Mesothelial cell of epicardium (in vitro differentiated cells): ENCODE measurements at places on chromosomes 7 and 10. TPM values are rescaled to one million over a fixed set of nuclear protein-coding genes. Genes with fewer than 3 reads are reported as not detected.

GRCh38 chr7:9192969-9193368, 759.6 kb downstream of the NXPH1 start:
- DNase-seq, result no peak

- no peak for DNase-seq
Observed at GRCh38 chr10:123571978-123572377, 94.2 kb upstream of the GPR26 start.

GRCh38 chr7:149261316-149261828, 624 bp upstream of the ZNF783 start:
- DNase-seq, result no peak

GRCh38 chr10:125114761-125115391, 45.5 kb downstream of the CTBP2 start:
- DNase-seq, result no peak

DNA sequence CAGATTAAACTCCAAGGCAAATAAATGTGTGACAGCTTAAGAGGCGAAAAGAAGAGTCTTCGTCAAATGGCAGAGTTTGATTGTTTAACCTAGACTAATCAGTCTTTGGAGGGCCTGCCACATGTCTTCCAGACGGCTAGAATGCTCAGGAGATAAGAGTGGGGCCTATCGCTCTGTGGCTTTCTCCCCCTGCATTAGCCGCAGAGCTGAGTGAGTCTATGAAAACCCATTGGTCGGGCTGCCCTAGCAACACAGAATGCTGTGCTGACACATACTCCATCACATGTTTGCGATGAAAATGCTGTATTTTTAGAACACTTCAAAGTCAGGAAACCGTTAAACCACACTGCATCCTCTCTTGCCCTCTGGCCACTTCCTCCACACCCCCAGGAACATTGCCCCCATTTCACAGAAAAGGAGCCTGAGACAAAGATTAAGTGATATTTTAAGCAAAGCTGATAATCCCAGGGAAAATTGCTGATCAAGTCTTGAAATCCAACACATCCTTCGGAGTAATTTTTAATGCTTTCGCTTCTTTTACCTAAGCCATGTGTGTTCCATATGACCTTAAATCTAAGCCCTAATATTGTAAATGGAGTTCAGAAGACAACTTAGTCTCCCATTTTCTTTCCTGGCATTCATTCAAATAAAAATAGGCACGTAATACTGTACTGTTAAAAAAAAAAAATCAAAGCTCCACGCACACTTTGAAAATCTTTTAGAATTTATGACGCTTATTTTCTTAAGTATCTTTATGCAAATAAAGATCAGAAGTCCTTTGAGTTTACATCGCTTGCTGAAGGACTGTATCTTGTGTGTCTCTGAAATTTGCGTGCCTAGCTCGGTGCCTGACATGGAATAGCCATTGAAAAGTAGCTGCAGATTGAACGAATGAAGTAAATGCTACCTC, 161.2 kb downstream of the CELF2 start:
- DNase-seq, result no peak

DNA sequence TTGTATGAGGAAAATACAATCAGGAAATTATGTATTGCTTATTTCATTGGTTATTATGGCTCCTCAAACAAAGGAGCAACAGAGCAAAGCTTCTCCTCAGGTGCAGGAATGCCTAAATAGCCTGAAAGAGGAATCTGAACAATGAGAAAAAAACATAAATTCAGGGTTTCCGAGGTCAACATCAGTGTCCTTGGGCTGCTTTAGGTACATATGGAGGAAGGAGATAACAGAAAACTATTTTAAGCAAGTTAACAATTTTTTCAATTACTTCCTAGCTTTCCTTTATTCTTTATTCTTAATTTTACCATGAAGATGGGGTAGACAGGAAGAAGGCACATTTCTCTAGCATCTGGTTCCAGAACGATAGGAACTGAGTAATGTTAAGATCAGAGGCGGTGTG, 14.0 kb downstream of the SLC16A9 start:
- DNase-seq, result no peak

- DNase-seq, result no peak
Observed at GRCh38 chr7:135905858-135906257, 71.3 kb downstream of the MTPN start.

DNA sequence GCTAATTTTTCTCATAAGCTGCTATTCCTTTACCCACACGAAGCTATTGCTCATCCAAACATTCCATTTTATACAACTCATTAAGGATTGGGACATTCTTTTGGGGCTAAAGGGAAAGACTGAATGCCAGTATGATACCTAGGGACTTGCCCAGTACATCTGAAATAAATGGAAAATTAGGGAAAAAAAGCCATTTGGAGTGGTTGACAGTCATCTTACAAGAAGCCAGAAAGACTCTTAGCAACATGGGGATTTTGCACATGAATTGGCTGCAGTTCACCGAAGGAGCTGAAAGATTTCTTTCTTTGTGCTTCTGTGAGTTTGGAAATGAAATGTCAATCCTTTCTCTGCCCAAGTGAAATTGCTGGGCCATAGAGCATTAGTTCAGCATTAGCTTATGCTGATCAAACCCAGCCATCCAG, 43.3 kb upstream of the MTURN start:
- DNase-seq, result no peak

GRCh38 chr10:132023092-132023811, 41.5 kb upstream of the BNIP3 start:
- DNase-seq, result peak; percentile 86

DNA sequence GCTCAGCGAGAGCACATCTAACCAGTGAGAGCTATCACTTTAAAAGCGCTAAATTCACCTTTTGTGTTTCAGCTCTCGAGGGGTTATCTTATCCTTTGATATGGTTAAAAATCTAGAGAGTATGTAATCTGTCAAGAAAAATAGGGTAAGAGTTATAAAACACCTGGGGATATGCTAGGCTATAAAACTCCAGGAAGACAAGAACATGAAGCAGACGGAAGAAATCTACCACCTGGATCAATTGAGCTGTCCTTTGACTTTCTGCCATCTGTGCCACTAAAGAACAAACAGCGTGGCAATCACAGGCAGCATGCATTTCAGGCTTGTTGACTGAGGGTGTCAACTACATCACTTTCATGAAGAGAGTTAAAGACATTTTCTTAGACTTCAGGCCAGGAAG, 83.1 kb downstream of the ZNF248 start:
- DNase-seq, result no peak

DNA sequence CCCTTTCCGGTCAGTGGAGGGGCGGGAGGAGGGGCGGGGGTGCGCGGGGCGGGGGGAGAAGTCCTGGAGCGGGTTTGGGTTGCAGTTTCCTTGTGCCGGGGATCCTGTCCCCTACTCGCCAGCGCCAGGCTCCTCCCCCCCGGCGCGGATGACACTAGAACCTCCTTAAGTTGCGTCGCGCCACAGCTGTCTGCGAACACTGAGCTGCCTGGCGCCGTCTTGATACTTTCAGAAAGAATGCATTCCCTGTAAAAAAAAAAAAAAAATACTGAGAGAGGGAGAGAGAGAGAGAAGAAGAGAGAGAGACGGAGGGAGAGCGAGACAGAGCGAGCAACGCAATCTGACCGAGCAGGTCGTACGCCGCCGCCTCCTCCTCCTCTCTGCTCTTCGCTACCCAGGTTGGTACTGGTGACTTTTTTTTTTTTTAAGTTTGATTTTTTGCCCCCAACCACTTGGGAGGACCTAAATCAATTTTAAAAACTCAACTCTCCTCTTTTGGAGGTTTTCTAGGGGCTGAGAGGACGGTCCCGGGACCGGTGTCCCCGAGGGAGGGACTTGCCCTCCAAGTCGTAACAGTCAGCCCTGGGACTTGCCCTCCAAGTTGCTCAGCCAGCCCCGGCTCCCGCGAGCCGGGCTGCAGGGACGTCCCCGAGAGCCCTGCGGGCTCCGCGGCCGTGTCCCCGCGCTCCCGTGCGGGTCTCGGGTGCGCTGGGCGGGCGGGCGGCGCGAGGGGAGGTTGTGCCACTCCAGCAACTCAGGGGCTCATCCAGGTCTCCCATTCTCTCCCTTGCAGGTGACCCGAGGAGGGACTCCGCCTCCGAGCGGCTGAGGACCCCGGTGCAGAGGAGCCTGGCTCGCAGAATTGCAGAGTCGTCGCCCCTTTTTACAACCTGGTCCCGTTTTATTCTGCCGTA, at the start of gene GATA3:
Gene GATA3, plus strand, starts transcription at position 195 of the 914 bp plus-strand sequence. CDS start 968 bp downstream, outside the sequence.
- DNase-seq, result peak; percentile 81

GRCh38 chr10:26739071-26739631, 41.6 kb downstream of the PDSS1 start:
- no peak for DNase-seq

DNA sequence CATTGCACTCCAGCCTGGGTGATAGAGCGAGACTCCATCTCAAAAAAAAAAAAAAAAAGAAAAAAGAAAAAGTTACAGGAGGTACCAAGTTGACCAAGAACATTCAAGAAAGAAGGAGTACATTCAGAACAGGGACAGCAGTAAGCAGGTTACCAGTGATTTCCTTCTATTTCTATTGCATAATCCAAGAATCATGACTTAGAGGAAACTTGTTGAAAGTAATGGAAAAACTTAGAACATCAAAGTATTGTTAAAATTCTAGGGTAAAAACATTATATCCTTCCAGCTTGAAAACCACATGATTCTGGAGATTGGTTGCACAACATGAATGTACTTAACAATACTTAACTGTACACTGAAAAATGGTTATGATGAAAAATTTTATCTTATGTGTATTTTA, 25.2 kb downstream of the RAPGEF5 start:
- no peak for DNase-seq

DNA sequence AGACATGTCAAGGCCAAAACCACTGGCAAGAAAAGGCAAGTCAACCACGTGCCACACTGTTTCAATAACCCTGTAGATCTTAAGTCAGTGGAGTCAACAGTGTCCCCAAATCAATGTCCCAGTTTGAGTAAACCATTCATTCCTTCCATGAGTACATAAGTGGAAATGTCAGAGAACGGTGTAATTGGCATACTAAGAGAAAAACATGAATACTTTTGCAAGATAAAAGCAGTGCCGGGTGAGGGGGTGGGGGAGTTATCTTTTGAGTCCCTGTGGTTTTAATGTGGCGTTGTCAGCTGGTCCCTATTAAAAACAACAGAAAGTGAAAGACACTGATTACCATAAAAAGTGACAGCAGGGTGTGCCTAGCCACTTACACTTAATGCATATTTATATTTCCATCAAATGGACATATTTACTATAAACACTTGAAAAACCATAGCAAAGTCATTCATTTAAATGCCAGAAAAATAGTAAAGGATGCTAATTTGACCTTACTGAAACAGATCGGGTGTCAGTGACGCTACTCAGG, 37.8 kb downstream of the RSU1 start:
- DNase-seq, result no peak

DNA sequence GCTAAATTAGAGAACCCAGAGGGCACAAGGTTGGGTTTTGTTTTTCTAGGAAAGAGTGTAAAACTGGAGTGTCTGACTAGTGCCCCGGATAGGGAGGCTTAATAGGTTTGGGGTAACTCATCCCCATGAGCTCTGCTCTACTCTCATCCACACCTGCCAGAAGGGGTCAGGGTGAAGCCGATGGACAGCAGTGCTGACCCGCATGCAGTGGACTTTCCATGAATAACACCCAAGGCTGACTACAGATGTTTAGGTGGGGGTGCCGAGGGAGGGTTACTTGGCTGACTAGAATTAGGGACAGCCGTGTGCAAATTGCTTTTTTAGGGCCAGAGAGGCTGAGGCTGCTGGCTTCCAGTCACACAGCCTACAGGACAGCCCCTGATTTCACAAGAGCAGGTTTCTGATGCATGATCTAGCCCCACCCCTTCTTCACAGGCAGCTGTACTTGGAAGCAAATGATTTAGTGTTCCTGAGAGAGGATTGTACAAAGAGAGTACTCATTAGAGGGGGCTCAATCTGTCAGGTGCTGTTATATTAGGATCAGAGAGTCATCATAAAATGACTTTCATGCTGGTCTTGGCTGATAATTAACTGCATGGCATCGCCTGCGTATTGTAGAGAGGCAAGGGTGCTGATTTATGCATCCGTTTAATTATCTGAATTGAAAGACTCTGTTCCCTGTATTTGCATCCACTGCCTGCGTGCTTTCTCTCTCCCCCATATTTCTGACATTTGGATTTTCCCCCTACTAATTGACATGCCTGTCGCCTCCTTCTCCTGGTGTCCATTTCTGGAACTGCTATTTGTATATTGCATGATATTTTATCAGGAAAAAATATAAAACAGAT, 9.5 kb downstream of the INHBA start:
- no peak for DNase-seq

DNA sequence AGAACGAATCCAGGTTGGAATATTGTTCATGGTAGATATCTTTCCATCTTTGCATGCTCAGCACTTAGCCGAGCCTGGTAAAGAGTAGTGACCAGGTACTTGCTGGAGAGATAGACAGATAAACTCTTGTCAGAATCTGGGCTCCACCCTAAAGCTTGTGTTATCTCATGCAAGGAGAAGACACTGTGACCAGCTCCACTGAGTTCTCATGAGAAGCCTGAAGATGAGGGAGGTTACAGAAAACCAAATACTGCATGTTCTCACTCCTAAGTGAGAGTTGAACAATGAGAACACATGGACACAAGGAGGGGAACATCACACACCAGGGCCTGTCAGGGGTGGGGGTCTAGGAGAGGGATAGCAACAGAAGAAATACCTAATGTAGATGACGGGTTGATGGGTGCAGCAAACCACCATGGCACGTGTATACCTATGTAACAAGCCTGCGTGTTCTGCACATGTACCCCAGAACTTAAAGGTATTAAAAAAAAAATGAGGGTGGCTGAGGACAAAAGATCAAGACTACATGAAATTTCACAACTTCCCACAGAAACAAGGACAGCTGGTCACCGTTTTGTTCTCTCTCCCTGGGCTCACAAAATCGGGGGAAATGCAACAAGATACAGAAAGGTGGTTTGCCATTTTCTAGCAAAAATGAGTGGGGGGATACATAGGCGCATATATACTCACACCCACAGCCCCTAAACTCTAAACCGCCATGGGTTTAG, 17.4 kb downstream of the DLG5 start:
- DNase-seq, result no peak

GRCh38 chr7:151008143-151008510, 16.2 kb downstream of the ATG9B start:
- DNase-seq, result no peak

DNA sequence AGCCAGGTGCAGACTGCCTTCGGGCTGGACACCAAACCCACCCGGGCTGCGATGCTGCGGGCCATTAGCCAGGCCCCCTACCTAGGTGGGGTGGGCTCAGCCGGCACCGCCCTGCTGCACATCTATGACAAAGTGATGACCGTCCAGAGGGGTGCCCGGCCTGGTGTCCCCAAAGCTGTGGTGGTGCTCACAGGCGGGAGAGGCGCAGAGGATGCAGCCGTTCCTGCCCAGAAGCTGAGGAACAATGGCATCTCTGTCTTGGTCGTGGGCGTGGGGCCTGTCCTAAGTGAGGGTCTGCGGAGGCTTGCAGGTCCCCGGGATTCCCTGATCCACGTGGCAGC, 50.0 kb downstream of the VWA2 start:
- DNase-seq, result no peak

- DNase-seq, result no peak
Observed at GRCh38 chr7:99898836-99899235, 20.5 kb downstream of the TRIM4 start.

Gene XRCC2
- 6.7 to 7.3 TPM (median 7.0 TPM) in 3 replicates for total RNA-seq

Gene PILRA
- total RNA-seq, result 6.1 to 7.3 TPM (median 6.7 TPM) in 3 replicates

Gene KAZALD1
- total RNA-seq, result 15.9 to 17.5 TPM (median 16.8 TPM) in 3 replicates

Gene LIPN
- not detected in 3 replicates for total RNA-seq

Gene MAGI2
- total RNA-seq, result 36.9 to 38.4 TPM (median 37.8 TPM) in 3 replicates

Gene FZD1
- 15.3 to 15.4 TPM (median 15.3 TPM) in 3 replicates for total RNA-seq

Gene PRPS1L1
- not detected in 3 replicates for total RNA-seq

Gene PARP12
- total RNA-seq, result 26.2 to 30.2 TPM (median 27.1 TPM) in 3 replicates

Gene ENO4
- 0.97 to 2.6 TPM (median 1.9 TPM) in 3 replicates for total RNA-seq
